ENCODE measurements at places on chromosomes 5 and 9.

GRCh38 chr5:153756540-153756939 is 266.1 kb downstream of the GRIA1 start:
- no peaks in the 10 kb centered on the region for H3K4me1 ChIP-seq
- no peak overlapping the region for H3K27ac ChIP-seq
- DNase-seq = no peak
- no peaks in the 10 kb centered on the region for H3K27me3 ChIP-seq
- H3K4me3 ChIP-seq = no peak overlapping the region

DNA sequence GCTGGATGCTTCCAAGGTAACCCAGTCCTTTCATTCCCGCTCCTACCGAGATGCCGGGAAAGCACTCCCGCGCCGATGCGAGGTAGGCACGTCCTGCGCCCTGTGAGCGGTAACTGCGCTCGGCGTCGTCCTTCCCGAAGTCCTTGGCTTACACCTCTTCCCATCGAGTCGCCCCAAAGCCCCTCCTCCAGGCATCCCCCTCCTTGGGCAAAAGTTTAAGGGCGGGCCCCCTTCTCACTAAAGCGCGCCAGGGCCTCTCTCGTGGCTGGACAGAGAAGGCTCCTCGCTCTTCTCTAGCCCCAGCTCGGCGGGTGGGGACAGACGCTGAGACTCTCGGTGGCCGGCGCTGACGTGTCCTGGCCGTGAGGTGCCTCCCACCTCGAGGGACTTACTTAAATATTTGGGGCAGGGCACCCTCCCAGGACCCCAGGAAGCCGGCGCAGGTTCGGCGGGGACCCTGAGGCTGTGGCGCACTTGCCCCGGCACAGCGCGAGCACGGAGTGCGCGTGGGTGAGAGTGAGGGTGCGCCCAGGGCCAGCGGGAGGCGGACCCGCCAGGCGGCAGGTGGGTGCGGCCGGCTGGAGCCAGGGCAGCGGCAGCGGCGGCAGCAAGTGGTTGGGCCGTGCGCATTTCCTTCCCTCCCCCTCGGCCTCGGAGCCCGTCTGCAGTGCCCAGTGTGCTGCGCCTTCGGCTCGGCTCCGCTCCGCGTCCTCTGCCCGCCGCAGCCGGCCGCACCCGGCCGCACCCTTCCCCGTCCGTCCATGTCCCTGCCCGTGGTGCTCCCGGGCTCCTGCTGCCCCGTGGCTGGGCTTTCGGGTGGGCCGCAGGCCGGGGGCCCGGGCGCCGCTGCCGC is at the start of gene ENTREP1:
TSS of gene ENTREP1 (plus strand) at position 667 of the 853 bp plus-strand sequence. CDS start at position 762, 95 bp downstream.
- H3K27me3 ChIP-seq = peaks cover 64% of the 10 kb centered on the region
- H3K27ac ChIP-seq = no peak within 1 kb of the TSS
- no peak for DNase-seq
- H3K4me3 ChIP-seq = peak within 1 kb of the TSS; percentile 45
- no peaks in the 10 kb centered on the region for H3K4me1 ChIP-seq

GRCh38 chr9:136110082-136111061 is 8.3 kb downstream of the TMEM250 start:
- no peak for DNase-seq
- peaks cover 36% of the 10 kb centered on the region for H3K4me1 ChIP-seq
- peak overlapping the region; percentile 88 for H3K27ac ChIP-seq
- H3K4me3 ChIP-seq = peak overlapping the region; percentile 88

DNA sequence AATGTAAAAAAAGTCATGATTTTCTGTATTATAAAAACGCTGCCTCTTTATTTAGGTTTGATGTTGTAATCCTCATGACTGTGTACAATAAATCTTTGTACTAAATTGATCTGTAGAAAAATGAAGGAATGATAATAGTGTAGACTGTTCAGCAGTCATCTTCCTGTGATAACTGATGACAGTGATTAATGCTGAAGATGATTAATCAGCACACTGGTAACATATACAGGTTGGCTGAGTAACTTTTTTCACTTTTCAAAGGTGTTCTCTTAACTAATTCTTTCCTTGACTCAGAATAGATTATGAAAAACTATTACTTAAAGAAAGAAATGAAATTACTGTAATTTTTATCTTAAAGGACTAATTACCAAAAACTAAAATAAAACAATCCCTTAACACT is 122.5 kb downstream of the RFX3 start:
- H3K4me3 ChIP-seq = no peak overlapping the region
- DNase-seq = no peak
- H3K27ac ChIP-seq = no peak overlapping the region
- H3K4me1 ChIP-seq = peaks cover 3% of the 10 kb centered on the region
- H3K27me3 ChIP-seq = no peaks in the 10 kb centered on the region

- peaks cover 12% of the 10 kb centered on the region for H3K27me3 ChIP-seq
- no peak overlapping the region for H3K4me3 ChIP-seq
- H3K36me3 ChIP-seq = no peaks in the 10 kb centered on the region
- H3K27ac ChIP-seq = no peak overlapping the region
- DNase-seq = no peak
Observed at GRCh38 chr9:111350556-111350955, 20.5 kb upstream of the OR2K2 start.

DNA sequence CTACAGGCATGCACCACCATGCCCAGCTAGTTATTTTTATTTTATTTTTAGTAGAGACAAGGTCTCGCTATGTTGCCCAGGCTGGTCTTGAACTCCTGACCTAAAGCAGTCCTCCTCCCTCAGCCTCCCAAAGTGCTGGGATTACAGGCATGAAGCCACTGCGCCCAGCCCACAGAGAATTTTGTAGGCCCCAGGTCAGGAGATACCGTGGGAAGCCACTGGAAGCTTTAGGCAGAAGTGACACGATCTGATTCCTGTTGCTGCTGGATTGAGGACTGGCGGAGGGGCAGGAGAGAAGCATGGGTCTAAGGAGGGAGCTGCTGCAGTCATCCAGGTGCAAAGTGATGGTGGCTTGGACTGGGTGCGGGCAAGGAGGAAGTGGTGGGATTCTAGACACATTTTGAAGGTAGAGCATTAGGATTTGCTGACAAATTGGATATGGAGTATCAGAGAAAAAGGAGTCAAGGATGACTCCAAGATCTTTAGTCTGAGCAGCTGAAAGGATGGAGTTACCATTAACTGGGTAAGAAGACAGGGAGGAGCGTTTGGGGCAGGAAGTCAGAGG is 20.7 kb downstream of the TCF7 start:
- H3K27me3 ChIP-seq = peaks cover 8% of the 10 kb centered on the region
- H3K4me3 ChIP-seq = no peak overlapping the region
- H3K36me3 ChIP-seq = peaks cover 32% of the 10 kb centered on the region
- H3K27ac ChIP-seq = no peak overlapping the region
- H3K4me1 ChIP-seq = peaks cover 62% of the 10 kb centered on the region
- DNase-seq = no peak

- no peak overlapping the region for H3K4me3 ChIP-seq
- H3K36me3 ChIP-seq = no peaks in the 10 kb centered on the region
- no peak overlapping the region for H3K27ac ChIP-seq
Observed at GRCh38 chr5:17315710-17316221, 98.3 kb downstream of the BASP1 start.

GRCh38 chr9:77673941-77674791 is 26.0 kb upstream of the GNA14 start:
- no peaks in the 10 kb centered on the region for H3K27me3 ChIP-seq
- no peaks in the 10 kb centered on the region for H3K4me1 ChIP-seq
- no peaks in the 10 kb centered on the region for H3K36me3 ChIP-seq
- DNase-seq = no peak
- no peak overlapping the region for H3K4me3 ChIP-seq

DNA sequence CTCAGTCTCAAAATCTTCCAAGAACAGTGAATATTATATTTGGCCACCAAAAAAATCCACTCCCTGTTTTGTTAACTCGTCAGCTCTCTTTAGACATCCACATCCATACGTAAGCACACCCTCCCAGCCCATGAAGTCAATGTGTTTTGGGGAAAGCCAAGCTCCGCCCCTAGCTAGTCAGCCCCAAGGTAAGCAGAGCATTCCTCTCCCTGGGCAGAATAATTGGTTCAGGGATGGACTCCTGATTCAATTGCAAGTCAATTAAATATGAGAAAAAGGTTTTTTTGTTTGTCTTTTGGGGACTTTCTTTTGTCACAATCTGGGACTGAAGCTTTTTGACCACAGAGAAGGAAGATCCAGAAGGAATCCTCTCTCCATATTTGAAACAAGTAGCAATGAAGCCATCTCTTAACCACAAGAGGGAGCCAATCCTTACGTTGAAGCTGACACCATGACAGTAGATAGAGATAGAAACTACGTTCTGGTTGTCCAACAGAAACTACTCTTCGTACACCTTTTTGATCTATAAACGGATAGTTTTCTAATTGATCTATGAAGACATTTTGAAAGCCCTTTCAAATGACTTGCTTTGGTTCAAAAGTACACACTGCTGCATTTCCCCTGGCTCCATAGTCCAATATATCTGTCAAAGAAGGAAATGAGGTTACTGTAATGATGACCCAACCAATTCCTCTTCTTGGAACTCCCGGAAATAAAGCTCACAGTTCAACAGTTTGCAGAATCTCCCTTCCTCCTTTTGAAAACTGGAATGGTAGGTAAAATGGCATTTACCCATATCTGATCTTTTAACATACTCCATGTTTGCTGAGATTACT is 166.4 kb downstream of the TLE1 start:
- no peak for DNase-seq
- H3K4me3 ChIP-seq = no peak overlapping the region
- no peak overlapping the region for H3K27ac ChIP-seq

DNA sequence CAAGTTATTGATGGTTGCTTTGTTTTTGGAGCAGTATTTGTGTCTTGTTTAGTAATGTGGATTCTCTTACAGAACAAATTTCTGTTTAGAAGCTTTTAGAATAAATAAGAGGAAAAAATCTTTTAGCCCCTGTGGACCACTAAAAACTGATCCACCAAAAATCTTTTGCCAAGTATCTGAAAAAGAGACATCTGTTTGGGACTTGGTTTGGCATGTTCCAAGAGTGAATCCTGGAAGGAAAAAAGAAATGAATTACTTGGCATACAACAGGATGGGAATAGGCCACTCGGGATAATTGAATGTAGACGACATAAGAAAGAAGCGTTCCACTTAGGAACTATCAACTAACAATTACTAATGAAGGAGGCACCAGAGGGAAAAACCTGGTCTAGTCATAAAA is 1350.1 kb upstream of the C9orf72 start:
- no peaks in the 10 kb centered on the region for H3K27me3 ChIP-seq
- no peak overlapping the region for H3K27ac ChIP-seq
- no peak overlapping the region for H3K4me3 ChIP-seq
- H3K4me1 ChIP-seq = no peaks in the 10 kb centered on the region
- DNase-seq = no peak

GRCh38 chr5:170504616-170505266 is 921 bp downstream of the KCNIP1 start:
- no peak for DNase-seq
- no peak overlapping the region for H3K27ac ChIP-seq
- no peaks in the 10 kb centered on the region for H3K36me3 ChIP-seq
- peaks cover 49% of the 10 kb centered on the region for H3K27me3 ChIP-seq

DNA sequence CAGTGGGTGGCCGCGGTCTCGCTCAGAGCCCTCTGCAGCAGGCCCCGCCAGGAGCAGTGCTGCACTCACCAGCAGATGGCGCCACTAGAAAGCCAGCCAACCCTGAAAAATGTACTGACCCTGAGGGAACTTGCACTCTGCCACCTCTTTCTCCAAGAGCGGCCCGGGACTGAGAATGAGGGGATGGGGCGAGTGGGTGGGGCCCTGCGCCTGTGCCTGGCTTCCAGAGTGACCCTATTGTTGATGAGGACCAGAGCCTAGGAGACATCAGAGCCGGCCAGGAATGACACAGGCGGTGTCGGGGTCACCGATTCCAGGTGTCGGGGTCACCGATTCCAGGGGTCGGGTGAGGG is 2.9 kb upstream of the IL17B start:
- H3K27me3 ChIP-seq = no peaks in the 10 kb centered on the region
- no peaks in the 10 kb centered on the region for H3K4me1 ChIP-seq
- peak; percentile 55 for DNase-seq
- no peak overlapping the region for H3K27ac ChIP-seq

GRCh38 chr9:23702311-23702922 is 123.6 kb downstream of the ELAVL2 start:
- H3K4me3 ChIP-seq = no peak overlapping the region
- DNase-seq = no peak
- H3K27me3 ChIP-seq = no peaks in the 10 kb centered on the region
- H3K4me1 ChIP-seq = no peaks in the 10 kb centered on the region
- no peak overlapping the region for H3K27ac ChIP-seq

GRCh38 chr5:58477760-58478376 is 13.4 kb upstream of the GAPT start:
- H3K4me1 ChIP-seq = no peaks in the 10 kb centered on the region
- no peaks in the 10 kb centered on the region for H3K27me3 ChIP-seq

GRCh38 chr5:123115020-123115419 is 26.0 kb downstream of the PRDM6 start:
- H3K4me1 ChIP-seq = peaks cover 3% of the 10 kb centered on the region
- no peak for DNase-seq
- H3K27ac ChIP-seq = no peak overlapping the region
- no peak overlapping the region for H3K4me3 ChIP-seq
- H3K27me3 ChIP-seq = peaks cover 34% of the 10 kb centered on the region

DNA sequence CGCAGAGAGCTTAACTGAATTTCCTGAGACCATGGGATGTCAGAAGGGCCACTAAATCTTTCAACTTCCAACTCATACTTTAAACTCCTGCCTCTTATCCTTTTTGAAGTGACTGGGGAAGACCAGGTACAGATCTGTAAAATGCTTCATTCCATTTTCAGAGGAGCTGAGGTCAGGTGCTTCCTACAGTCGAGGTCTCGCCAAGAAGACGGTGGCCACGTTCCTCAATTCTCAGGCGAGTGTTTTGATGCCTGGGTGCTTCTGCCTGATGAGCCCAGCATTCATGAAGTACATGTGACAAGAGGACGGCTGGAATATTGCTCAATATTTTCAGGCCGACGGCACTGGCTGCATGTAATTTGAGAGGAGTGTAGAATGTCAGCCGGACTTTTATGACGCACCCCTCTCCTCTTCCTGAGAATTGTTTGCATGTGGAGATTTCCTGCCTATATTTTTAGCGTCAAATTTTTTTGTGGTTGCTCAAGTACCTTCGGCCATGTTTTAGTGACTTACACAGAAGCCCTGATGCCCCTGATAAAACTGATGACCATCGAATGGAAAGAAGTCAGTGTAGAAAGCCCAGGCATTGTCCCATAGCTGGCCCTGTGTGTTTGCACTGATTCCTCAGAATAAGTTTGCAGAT is 38.8 kb upstream of the GLRX start:
- H3K4me3 ChIP-seq = peak overlapping the region; percentile 60
- H3K27me3 ChIP-seq = no peaks in the 10 kb centered on the region
- H3K36me3 ChIP-seq = no peaks in the 10 kb centered on the region
- H3K4me1 ChIP-seq = peaks cover 43% of the 10 kb centered on the region
- DNase-seq = peak; percentile 22
- no peak overlapping the region for H3K27ac ChIP-seq

Measured in T-helper 2 cell treated with Interferon-gamma antibody and Interleukin-4, amounts not matched to agents 5 μg/mL and 100 μg/mL, for 36 hours (primary cell).